ENCODE measurements at places on chromosomes 11 and 22.

DNA sequence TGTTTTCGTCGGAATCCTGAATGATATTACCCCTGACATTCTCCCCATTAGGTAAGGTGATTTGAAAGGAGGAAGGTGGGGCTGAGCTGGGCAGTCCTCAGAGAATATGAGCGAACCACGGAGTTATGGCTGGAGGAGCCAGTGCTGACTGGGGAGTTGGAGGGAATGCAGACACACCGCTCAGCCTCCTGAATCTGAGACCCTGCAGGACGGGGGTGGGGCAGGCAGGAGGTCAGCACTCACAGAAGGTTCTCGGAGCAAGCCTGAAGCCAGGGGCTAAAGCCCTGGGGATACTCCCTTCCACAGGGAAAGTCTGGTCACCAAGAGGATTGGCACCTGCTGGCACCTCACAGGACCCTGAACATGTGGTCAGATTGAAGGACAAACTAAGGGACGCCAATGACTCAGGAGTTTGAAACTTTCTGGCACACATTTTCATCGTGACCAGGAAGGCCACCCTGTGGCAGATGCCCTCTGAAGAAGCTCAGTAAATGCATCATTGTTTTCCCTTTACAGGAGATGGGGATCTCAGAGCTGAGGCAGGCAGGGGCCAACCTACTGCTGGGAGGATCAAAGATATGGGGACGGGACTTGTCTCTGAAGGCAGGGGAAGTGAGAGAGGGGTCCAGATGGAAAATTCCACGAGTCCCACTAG, 26.9 kb upstream of the FCHSD2 start:
- no peak for DNase-seq

DNA sequence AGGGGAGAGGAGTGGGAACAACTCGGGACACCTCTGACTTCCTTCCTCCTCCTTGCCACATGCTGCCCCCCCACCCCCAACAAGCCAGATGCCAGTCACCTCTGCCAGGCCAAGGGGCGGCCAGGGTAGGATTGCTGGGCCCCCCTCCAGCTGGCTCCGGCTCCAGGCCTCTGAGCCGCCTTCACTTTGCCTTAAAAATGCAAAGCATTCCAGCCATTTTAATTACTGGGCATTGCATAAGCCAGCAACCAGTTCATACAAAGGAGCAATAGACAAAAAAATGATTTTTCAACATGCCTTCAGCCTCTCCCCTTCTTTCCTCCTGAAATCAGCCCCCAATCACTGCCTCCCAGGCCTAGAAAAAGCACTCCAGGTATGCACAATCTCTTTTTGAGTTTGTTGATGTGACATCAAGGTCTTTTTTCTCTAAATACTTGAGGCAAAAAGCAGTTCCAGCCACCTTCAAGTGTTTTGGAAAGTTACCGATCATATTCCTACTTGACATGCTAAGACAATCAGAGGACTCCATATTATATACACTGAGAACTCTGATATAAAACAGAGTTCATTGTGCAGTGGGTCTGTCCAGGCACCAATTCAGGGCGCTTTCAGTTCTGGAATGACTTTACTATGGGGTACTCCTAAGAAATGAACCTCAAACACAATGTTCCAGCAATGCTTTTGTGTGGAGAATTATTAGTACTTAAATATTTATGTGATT, 12.4 kb upstream of the TIMP3 start:
- DNase-seq = no peak

- DNase-seq = no peak
Measured at GRCh38 chr11:17601676-17602075, 54.6 kb downstream of the OTOG start.

DNA sequence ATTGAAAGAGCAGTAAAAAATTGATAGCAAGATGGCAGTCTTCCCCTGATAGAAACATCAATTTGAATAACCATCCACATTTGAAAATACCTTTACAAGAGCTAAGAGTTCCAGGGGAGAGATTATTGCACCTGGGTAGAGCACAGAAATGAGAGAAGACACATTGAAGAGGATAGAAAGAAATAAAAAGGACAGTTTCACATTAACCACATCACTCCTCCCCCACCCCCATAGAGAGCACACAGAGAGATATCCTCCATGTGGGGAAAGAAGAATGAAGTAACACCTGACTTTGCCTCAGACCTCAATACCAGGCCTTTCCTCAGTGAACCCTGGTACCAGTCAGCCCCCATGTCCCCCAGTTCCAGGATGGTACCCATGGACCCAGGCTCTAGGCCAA, 486.7 kb downstream of the FAM181B start:
- DNase-seq = no peak

DNA sequence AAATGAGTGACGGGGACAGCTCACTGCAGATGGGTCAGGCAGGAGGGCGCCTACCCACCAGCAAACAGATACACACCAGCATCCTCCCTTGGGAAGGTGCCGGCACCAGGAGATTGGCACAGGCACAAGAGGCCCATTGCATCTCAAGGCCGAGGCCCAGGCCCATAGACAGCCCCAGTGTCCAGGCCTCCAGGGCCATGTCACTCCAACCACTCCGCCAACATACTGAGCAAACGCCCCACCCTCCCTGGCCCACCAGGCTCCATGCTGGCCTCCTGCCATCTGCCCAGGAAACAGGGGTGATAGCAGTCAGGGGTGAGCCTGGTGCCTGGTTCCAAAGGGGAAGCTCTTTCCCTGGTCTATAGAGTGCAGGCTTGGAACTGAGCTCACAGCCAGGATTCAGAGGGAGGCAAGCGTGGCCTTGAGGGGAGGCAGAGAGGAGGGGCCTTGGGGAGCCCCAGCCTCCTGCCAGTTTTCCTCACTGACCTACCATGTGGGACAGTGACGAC, 34.7 kb downstream of the PISD start:
- DNase-seq = peak; percentile 81

GRCh38 chr11:104001561-104002056, 34.8 kb upstream of the DDI1 start:
- no peak for DNase-seq

- DNase-seq = peak; percentile 14
Measured at GRCh38 chr11:102253020-102253715, 64.1 kb upstream of the BIRC3 start.

GRCh38 chr11:15757048-15757698, 599.2 kb downstream of the SOX6 start:
- no peak for DNase-seq

DNA sequence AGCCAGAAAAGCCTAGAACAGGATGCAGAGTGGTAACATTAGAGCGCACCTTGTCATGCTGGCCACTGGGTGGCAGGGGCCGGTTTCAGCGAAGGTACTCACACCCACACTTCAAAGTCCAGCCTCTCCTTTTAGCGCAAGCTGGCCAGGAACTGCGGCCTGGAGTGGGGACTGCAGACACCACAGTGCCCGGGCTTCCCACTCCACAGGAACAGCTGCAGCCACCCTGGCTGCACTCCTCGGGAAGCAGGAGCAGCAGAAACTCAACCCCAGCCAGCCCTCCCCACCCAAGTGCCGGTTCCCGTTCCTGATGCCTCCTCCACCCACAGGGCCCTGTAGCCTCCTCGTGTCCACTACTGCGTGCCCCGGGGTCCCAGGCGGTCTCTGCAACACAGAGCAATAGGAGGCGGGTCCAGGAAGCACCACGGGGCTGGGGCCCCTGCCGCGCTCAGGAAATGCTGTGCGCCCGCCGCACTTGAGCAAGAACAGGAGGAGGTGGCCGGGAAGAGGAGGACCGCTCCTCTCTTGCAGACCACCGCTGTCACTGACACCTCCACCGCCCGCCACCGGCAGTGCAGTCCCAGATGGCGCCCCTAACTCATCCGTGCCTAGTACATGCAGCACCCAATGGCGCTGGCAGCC, 2.2 kb downstream of the RFPL2 start:
- peak; percentile 69 for DNase-seq

- no peak for DNase-seq
Measured at GRCh38 chr22:38296372-38296771, 20.9 kb downstream of the CSNK1E start.

DNA sequence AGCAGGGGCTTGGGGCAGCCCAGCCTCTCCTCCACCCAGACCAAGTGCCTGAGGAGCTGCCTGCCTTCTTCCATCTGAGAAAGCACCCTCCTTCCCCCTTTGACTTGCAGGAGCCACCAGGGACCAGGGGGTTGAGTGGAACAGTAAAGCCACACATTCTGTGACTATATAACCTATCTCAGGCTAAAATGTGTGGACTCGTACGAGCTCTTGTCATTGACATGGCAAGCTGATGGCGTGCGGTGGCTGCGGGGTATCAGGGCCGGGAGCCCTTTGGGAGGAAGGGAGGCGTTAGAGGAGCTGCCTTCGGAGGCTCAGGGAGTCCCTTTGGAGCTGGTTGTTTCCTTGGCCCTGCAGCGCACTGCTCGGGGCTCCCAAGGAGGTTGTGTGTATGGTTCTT, 84.5 kb downstream of the CEP164 start:
- no peak for DNase-seq

- DNase-seq = no peak
Measured at GRCh38 chr11:72381584-72382090, 52.7 kb downstream of the CLPB start.

- DNase-seq = no peak
Measured at GRCh38 chr22:29310065-29310862, 3.8 kb downstream of the GAS2L1 start.

DNA sequence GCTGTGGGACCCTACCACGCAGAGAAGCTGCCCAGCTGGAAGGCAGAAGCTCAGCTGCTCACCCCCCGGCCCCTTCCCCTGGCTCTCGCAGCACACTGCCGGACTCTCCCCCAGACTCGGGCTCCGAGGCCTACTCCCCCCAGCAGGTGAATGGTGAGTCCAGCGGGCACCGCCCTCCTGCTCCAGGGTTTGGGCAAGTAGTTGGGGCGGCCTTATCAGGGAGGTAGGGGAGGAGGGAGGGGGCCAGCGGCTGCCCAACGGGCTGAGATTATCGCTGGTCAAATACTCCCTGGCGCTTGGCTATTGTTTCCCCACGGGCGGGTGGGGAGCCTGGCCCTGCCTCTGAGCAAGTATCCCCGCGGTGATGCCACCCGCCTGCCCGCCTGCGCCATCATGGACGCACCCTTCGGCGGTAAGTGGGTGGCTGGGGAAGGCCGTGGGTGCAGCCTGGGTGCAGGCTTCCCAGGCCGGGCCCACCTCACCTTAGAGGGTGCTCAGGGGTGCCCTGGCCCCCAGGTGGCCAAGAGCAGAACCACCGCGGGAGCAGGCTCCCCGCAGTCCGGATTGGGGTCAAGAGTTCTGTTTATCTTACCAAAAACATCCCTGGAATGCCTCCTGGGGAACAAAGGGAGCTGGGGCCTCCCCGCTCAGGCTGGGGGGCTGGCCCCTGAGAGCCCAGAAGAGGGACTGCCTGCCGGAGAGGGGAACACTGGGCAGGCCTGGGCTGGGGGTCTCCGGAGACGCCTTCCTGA, 16.9 kb downstream of the MYRF start:
- no peak for DNase-seq

- DNase-seq = no peak
Measured at GRCh38 chr22:37060801-37061610, 9.5 kb downstream of the KCTD17 start.

GRCh38 chr11:63549411-63549810, 12.8 kb downstream of the PLAAT4 start:
- no peak for DNase-seq

DNA sequence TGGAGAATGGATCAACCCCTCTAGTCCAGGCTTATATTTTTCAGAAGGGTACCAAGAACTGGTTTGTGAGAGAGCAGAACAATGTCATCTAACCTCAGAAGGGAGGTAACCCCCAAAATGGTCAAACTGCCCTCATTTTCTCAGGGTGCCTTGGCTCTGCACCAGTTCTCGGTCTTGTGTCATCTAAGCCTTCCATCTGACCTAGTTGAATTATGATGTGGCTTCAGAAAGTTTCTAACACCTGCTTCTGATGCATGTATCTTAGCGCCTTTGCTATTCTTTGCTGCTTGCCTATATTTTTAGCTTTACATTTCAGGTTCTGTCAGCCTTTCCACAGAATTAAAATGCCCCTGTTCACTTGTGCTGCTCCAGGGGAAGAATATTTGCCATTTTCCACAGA, 91.7 kb upstream of the E2F8 start:
- no peak for DNase-seq

DNA sequence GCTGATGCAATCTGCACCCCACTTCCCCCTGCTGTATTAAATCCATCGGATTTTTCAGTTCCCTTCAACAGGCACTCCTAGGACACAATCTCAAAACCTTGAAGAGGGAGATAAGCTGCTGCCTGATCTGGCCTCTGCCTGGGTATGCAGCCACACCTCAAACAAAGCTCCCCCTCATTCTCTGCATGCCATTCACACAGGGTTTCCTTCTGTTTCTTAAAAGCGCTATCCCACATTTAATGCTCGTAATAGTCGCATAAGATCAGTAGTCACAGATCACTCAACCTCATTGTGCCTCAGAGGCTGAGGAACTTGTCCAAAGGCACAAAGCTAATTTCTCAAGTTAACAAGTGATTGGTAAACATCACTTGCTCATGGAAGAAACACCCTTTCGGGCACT, 34.0 kb downstream of the UQCR10 start:
- no peak for DNase-seq

- no peak for DNase-seq
Measured at GRCh38 chr11:31790649-31791048, 20.5 kb downstream of the PAX6 start.

DNA sequence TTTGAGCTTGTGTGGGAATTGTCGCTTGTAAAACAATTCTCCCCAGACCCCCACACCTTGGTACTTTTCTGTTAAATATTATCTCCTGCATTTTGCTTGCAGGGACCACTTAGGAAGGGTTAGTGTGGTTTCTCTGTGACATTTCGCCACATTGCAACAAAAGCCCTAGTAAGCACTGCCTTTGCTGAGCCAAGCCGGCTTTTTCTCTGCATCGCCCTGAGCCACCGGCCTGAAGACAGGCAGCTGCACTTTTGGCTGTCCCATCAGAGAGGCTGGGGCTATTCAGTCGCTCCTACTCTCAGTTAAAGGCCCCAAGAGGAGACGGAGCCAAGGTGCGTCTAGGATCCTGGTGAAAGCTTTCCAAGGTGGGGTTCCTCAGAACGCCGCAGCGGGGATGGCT, 5.7 kb downstream of the MPPED1 start:
- no peak for DNase-seq

- DNase-seq = no peak
Measured at GRCh38 chr11:94864506-94865045, 96.4 kb downstream of the AMOTL1 start.
